T-helper 2 cell (primary cell): ENCODE measurements at places on chromosomes 2 and 18.

DNA sequence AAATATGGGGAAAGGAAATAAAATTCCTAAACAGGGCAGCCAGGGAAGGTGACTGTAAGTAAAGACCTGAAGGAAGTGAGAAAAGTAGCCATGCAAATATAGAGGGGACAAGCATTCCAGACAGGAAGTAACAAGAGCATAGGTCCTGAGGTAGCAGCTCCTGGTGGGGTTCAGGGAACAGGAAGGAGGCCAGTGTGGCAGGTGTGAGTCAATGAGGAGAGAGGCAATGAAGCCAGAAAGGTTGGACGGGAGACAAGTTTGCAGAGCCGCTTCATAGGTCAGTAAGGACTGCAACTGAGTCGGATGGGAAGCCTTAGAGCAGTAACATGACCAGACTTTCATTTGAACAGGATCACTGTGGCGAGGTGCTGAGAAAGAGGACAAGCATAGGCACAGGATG is 150.9 kb downstream of the METTL4 start:
- no peak for DNase-seq

DNA sequence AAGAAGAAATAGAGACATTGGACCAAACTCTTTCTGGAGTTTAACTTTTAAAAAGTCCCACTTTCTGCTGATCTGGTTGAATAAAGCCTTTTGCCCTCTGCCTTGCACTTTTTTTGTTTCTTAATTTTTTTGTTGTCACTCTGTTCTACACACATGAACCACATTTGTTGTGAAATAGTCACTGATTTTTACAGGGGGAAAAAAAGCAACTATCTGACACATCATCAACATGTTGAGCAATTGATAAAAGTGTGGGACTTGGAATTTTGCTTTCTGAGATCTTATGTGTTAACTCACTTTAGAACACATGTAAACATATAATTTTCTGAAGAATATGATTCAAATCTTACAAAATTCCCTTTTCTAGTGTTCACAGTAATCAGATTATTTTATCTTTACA is 414.8 kb upstream of the FIGN start:
- DNase-seq: no peak

- no peak for DNase-seq
These were observed 395.1 kb downstream of the FBXO15 start for GRCh38 chr18:73752546-73752945.

- no peak for DNase-seq
These were observed 6.1 kb downstream of the DOK1 start for GRCh38 chr2:74560591-74560990.

DNA sequence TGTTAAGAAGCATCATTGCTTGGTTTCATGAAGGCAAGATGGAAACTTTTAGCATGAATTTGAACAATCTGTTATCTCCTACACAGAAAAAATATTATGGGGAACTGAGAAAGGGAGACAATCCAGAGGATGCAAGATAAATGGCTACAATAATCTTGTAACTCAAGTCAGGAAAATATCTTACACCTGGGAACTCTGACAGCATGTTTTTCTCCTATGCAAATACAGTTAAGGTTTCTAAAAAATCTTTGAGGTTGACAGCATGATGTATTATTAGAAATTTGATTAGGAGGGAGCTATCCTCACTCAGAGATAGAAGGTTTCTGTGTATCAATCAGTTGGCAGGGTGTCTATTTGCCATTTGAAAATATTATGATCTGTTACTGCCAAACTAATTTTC is 75.6 kb downstream of the GPD2 start:
- DNase-seq: no peak

GRCh38 chr2:37653805-37654378 is 17.6 kb downstream of the CDC42EP3 start:
- DNase-seq: peak; percentile 28

DNA sequence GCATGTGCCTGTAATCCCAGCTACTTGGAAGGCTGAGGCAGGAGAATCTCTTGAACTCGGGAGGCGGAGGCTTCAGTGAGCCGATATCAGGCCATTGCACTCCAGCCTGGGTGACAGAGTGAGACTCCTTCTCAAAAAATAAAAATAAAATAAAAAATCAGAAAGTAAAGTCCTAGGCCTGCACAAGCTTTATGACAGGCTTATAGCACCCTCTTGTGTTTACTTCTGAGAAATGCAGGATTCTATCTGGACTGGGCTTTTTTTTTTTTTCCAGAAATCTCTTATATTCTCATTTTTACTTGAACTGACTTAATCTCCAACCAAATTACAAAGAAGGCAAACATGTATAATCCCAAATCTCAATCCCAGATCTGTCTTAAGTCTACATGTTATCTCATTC is 26.1 kb upstream of the REG3G start:
- no peak for DNase-seq

DNA sequence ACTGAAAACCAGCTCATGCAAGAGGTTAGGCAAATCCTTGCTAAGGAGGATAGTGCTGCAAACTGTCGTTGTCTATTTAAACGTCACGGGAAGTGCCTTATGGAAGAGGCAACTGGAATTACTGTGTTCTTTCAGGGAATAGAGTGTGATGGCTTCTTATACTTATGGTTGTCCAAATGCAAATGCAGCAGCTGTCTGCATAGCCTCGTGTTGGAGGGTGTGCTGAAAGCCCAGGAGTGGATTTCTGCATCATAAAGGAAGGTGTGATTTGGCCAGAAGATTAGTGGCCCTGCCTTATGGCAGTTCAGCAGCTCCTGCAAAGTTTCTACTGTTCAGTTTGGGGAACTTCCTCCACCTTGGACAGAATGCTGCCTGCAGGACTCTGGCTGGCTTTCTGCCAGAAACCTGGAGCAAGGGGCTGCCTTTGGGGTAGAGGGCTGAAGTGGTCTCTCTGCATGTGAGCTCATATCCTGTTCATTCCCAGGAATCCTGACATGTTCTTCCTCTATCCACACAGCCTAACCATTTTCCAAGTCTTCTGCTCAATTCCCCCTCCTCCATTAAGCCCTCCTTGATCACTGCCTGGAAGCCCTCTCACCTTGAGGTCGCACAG is 321.2 kb upstream of the CXCR4 start:
- DNase-seq: no peak

DNA sequence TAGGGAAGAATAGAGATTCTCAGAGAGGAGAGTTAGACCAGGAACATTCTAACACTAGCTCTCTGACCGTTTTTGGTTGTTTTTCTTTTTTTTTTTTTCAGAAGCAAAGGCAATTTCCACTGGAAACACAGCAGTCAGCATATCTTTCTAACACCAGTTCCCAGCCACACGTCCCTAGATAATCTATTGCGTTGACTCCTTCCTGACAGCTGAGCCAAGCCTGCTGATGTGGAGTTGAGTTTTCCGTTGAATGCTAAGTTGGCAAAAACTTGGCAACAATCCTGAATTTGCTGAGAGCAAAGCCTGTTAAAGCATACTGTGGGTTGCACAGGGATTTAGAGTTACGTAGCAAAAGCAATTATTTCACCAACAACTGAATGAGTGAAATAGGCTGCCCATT is 19.3 kb downstream of the GAD1 start:
- no peak for DNase-seq

GRCh38 chr2:59195851-59196250 is 954.7 kb upstream of the FANCL start:
- DNase-seq: no peak

GRCh38 chr18:809985-810642 is 1.9 kb downstream of the YES1 start:
- peak; percentile 69 for DNase-seq

DNA sequence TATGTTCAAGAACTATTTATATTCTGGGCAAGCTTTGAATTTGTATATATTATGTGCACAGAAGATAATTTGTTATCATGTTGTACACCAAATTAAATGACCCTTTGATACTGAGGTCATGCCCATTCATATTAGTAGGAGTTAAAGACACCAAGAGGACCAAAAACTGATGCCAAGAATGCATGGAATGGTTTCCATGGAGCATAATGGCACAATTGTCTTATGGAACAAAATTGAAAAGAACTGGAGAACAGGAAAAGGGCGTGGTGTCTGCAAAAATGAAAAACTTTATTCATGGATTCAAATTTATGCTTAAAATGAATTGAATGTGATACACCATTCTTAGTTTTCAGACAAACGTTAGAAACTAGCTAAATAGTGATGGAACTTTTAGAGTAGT is 24.1 kb upstream of the RBMS1 start:
- no peak for DNase-seq

DNA sequence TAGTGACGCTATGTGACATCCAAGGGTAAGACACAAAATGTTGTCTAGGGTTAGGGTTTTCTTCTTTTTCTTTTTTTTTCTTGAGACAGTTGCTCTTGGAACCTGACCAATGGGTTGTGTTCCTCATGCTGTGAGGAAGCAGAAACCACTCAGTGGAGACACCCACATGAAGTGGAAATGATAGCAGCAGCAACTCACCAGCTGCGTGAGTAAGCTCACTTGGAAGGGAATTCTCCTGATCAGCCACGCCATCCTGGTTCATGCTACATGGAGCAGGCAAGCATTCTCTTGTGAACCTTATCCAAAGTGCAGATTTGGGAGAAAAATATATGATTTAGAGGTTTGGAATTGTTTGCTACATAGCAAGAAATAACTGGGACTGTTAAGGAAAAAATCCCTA is 863.7 kb downstream of the EPHA4 start:
- DNase-seq: no peak

GRCh38 chr2:216985658-216986141 is 125.8 kb upstream of the TNP1 start:
- no peak for DNase-seq

- DNase-seq: no peak
These were observed 91.8 kb downstream of the MAP4K4 start for GRCh38 chr2:101788995-101789970.

DNA sequence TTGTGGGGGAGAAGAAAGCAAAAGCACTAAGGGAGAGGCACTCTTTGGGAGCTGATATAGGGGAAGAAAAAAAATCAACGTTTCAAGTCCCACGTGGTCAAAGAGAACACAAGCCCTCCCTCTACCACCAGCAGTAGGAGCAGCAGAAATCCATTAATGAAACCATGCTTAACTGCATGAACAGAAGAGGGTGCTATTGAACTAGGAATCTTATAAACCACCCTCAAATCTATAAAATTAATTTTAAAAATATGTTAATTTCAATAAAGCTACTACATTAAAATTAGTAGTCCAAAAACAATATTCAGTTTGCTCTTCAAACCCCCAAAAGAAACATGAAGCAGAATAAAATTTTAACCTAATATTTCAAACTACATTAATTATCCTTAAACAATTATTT is 147.8 kb downstream of the TMEM18 start:
- no peak for DNase-seq

DNA sequence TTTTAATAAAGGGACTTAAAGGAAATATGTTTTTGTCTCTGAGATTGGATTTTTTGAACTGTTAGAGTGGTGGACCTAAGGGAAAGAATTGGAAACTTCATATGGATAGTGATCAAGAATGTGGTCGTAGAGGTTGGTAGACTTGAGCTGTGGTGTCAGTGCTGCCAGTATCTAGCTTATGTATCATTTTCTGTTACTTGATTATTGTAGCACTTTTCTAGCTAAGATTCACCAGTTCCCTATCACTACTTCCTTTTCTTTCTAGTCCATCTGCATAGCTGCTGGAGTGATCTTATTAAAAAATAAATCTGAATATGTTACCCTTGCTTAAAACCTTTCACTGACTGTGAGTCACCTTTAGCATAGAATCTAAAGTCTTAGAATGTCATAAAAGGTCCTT is 6.0 kb downstream of the ACVR2A start:
- no peak for DNase-seq
